ENCODE measurements at places on chromosomes 6 and 20.

GRCh38 chr20:32327087-32327681, 30.9 kb upstream of the ASXL1 start:
- peak; percentile 77 for DNase-seq

- no peak for DNase-seq
These were observed 12.8 kb downstream of the ZDHHC14 start for GRCh38 chr6:157393669-157394327.

GRCh38 chr20:35698298-35699126, 640 bp downstream of the NFS1 start:
- DNase-seq: no peak

GRCh38 chr20:57991211-57991881, 237.1 kb downstream of the ANKRD60 start:
- DNase-seq: peak; percentile 84

DNA sequence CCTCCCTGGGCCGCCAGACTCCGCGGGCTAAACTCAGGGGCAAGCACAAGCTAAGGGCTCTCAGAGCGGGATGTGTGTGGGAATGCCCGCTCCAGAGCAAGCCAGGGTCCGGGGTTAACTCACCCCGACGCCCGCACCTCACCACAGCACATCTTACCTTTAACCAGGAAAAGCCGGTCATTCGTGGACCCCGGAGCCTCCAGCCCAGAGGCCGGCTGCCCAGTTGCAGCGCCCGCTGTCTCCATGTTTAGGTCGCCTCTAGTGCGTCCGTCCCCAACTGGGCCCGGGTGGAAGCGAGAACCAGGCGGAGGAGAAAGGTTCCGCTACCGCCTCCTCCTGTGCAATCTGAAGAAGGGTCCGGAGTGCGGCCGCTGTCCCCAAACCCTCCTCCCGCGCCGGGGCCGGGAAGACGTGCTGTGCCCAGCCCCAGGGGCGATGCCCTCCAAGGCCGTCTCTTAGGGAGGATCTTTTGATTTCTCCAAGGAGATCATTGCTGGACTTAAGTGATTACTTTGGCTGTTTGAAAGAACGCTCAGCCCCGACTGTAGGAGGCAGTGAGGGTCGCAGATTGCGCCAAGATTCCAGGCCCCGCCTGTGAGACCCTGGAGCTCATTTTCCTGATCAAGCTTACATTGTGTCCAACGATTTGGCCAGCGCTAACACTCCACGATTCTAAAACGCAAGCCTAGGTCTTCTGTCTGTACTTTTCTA, at the start of gene TMEM242:
TSS of gene TMEM242 (minus strand) at position 265 of the 711 bp plus-strand sequence. CDS start at position 245, 20 bp downstream.
- peak; percentile 91 for DNase-seq

GRCh38 chr6:82144852-82145340, 102.6 kb downstream of the IBTK start:
- DNase-seq: peak; percentile 93

DNA sequence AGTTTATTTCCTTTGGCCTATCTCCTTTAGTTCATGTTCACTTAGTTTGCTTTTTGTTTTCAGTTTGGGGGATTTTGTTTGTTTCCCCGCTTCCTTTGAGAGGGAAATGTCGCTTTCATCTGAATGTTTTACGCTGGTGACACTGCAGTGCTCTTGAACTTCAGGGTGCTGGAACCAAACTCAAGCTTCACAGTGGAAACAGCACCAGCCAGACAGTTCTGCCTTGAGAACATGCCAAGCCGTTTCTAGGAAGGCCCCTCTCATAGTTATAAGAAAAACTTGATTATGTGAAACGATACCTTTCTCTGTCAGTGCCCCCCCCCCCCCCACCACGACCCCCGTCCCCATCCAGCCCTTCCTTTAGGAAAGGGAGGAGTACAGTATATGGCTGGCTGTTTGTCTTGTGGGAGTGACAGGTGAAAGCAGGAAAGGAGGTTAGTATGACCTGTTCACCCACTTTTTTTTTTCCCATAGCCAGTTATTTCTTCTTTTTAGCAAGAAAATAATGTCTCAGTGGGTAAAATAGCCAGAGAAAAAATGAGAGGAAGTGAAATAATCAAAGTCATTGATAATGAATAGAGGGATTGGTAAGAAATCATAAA, 130.1 kb downstream of the LRRC1 start:
- DNase-seq: no peak

DNA sequence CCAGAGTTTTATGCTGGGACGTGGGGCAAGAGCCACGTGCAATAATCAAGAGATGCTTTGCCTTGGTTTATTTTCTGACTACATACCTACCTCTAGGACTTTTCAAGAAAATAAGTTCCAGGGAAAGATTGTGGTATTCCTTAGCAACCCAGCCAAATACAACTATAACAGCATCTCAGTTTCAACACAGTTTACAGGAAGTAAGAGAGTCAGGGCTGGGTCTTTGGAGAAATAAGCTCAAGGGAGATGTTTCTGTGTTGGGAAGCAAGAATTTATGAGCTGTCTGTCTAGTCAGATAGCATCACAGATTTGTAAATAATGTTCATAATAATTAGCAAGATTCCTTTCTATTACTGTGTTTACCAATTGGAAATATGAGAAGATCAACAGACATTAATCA, 35.1 kb downstream of the MAP3K5 start:
- DNase-seq: no peak

DNA sequence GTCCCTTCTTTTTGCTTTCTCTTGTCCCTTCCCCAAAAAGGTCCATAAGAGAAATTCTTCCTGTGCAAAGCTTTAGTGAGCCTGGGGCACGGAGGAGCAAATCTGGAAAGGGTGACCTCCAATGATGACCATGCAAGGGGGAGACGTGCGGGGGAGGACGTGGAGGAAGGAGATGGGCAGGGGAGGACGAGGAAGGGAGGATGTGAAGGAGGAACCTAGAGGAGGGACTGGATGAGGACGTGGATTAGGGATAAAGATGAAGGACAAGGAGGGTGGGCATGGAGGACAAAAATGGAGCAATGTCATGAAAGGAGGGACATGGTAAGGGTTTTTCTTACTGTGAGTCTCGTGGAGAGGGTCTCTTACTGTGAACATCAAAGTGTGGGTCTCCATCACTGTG, 139.5 kb downstream of the ERMARD start:
- DNase-seq: no peak

DNA sequence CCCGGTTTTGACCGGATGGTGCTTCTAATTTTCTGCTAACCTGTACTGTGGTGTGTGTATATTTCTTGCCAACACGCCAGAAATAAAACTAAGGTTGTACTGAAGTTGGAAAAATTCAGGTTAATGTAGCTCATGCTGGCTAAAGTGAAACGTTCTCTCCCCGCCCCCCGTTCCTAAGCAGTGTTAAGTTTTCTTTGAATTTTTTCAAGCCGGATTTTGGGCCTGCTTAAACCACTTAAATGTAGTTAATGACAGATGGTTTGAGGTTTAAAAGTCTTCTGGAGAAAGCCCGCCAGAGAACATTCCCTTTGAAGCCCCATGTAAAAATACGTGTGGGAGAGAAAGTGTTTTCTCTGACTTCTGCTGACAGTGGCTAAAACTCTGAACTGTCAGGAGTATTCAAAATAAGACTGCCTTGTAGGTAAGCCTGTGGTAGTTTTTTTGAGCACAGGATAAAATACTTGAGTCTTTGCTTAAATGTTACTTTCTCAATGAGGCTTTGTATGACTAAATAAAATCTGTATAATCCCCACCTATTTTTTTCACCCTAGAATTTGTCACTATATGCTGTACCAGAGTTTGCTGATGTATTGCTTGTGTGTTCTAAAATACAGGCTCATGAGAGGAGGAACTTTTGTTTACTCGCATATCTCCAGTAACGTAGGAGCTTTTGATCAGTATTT, 101.3 kb downstream of the OR2B2 start:
- DNase-seq: no peak

GRCh38 chr20:37498066-37498665, 22.9 kb upstream of the NNAT start:
- DNase-seq: peak; percentile 79

DNA sequence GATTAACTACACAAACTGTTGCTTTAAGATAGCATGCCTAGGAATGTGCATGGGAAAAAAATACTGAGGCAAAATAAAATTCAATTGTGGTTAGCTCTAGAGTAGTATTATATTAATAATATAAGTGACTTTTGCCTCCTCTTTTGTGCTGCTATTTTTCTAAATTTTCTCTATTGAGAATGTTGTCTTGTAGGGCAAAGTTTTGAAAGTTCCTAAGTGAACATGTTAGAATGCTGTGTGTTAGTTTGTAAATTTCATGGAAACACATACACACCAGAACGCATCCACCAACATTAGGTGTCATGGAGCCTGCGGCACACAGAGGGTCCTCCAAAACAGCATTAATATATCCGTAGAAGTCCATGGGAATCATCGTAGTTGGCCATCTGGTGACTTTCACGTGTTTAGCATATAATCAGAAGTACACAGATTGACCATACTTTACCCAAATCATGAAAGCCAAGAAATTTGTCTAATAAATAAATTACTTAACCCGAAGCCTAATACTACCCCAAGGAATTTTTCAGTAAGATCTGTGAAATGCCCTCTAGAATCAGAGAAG, 25.6 kb downstream of the ARHGAP18 start:
- DNase-seq: no peak

GRCh38 chr6:112188906-112189305, 65.5 kb downstream of the LAMA4 start:
- DNase-seq: peak; percentile 90

GRCh38 chr6:137094411-137095008, 49.7 kb upstream of the IL20RA start:
- DNase-seq: peak; percentile 71

- DNase-seq: peak; percentile 25
These were observed 25.1 kb upstream of the SLC17A3 start for GRCh38 chr6:25899123-25899522.

DNA sequence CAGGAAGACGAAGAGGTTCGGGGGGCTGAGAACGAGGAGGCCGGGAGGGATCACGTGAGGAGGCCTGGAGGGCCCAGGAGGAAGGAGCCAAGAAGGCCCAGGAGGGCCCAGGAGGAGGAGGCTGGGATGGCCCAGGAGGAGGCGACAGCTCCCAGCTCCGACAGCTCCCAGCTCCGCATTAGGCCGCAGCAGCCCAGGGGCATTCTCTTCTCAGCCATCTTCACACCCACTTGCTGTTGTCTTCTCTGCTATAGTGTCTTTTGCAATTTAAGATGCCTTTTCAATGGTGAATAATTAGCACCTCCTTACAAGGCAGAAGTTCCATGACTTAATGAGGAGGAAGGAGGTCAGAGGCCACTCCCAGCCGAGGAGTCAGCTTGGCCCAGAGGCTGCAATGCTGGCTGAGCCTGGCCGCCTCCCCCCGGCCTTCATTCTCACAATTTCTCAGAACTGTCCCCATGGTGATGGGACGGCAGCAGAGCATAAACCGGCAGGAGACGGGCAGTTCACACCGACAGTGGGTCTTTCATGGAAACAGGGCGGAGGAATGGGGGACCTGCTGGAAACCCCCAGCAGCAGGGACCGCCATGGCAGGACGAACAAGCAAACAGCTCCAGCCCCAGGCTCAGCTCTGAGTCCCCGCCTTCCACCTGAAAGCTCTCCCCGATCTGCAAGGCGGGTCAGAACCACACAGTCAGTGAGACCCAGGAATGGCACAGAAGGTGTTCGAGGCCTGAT, 45.1 kb downstream of the WDR27 start:
- DNase-seq: no peak

DNA sequence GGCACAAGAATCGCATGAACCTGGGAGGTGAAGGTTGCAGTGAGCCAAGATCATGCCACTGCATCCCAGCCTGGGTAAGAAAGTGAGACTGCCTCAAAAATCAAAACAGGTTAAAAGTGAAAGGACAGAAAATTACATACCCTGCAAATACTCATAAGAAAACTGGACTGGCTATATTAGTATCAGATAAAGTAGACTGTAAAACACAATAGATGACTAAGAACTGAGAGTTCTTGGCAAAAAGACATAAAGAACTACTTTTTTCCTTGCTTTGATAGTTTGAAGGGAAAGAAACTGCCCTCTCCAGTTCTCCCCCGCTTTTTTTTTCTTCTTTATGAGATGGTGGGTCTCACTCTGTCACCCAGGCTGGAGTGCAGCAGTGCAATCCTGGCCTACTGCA, 17.0 kb downstream of the SNX3 start:
- no peak for DNase-seq

GRCh38 chr6:51562198-51562597, 525.2 kb downstream of the PKHD1 start:
- no peak for DNase-seq

DNA sequence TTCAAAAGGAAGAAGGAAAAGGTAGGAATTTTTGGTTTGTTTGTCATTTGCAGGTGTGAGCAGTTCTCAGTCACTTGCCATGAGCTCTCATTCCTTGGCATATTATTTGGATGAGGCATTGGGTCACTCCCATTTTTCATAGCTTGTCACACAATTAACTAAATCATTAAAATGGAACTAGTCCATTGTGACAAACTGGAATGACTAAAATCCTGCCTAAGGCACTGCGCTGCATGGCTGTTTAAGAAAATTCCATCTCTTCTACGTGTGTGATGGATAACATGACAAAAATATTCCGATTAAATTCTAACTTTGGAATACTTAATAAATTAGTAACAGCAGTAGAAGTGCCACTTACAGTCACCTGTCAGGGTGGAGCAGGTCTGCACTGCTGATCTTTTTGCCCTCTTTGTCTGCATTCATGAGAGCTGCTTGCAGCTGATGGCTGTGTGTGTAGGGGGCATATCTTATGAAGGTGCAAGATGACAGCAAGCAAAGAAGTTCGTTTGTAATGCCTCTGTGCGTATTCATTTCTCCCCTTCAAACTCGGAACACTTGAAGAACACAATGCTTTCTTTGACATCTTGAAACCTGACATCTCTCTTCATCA, 1292.6 kb upstream of the MAP3K7 start:
- DNase-seq: no peak

- DNase-seq: peak; percentile 32
These were observed 66.6 kb upstream of the CCN6 start for GRCh38 chr6:111987295-111987694.

DNA sequence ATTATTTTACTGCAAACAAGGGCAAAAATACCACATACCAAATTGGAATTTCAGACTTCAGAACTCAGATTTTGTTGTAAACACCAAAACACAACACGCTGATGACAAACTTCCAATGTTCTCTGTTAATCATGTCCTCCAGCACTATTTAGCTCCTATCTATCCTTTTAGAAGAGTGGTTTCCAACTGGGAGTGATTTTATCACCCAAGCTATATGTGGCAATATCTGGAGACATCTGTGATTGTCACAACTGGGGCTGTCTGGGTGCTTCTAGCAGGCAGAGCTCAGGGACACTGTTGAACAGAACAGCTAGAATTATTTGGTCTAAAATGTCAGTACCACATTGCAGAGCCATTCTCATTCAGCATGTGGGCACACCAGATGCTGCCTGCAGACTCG, 244.6 kb downstream of the FOXC1 start:
- DNase-seq: no peak

GRCh38 chr6:46137387-46137786, 7.6 kb downstream of the ENPP4 start:
- no peak for DNase-seq

- DNase-seq: peak; percentile 93
These were observed 367.5 kb downstream of the GRIK2 start for GRCh38 chr6:101760843-101761621.

- no peak for DNase-seq
These were observed 141.6 kb upstream of the SLC24A3 start for GRCh38 chr20:19070681-19071445.

GRCh38 chr6:163730246-163731210, 316.0 kb downstream of the QKI start:
- DNase-seq: no peak
